ENCODE measurements at places on chromosomes 16 and 17.

DNA sequence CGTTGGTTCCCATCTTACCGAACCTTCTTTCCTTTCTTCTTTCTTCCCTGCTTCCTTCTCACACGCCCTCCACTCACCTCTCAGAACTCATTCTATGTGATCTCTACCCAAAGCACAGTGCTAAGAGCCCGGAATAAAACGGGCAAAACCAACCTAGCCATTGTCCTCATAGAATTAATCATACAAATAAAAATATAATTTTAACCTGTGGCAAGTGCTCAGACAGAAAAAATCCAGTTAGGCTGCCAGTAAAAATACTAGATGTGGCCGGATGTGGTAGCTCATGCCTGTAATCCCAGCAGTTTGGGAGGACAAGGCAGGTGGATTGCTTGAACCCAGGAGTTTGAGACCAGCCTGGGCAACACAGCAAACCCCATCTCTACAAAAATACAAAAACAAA lies 27.0 kb downstream of the BMERB1 start:
- no peak for DNase-seq

DNA sequence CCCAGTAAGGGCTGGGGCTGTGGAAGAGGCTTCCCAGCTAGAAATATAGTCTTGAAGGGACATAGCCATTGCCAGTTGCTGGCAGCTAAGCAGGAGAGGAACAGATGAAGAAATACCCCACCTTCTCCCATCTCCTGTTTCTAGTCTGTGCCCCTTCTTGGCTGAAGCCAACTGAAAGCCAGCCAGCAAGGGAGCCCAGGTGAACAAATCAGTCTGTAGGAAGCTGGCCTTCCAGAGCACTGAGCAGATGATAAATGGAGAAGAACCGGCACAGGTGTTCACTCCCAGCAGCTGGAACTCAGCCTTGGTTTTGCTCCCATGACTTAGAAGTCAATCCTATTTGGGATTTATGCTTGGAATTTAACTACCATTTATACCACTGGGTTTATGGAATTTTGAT lies 69.2 kb upstream of the DHX40 start:
- no peak for DNase-seq

DNA sequence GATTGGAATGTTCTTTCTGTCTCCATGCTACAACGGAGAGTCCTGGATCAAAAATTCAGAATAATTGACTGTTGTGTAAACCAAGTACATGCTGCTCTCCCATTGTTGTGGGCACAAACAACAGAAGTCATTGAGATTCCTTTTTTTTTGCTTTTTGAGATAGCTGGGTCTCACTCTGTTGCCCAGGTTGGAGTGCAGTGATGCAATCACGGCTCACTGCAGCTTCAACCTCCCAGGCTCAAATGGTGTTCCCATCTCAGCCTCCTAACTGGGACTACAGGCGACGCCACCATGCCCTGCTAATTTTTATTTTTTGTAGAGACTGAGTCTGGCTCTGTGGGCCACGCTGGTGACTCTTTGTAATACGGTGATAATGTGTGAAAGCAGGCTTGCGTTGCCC lies 24.5 kb downstream of the NDE1 start:
- DNase-seq, result no peak

- no peak for DNase-seq
These were observed 595.2 kb upstream of the KIF2B start for GRCh38 chr17:53227514-53227913.

- no peak for DNase-seq
These were observed 32.2 kb downstream of the MARCHF10 start for GRCh38 chr17:62775876-62776275.

GRCh38 chr17:74852237-74853047 lies 7.2 kb downstream of the GRIN2C start:
- peak; percentile 80 for DNase-seq

GRCh38 chr17:47802341-47803022 lies 19.1 kb downstream of the OSBPL7 start:
- no peak for DNase-seq

- no peak for DNase-seq
These were observed 7.9 kb downstream of the TAF15 start for GRCh38 chr17:35817196-35817595.
